ENCODE measurements at places on chromosomes 13 and 19.

DNA sequence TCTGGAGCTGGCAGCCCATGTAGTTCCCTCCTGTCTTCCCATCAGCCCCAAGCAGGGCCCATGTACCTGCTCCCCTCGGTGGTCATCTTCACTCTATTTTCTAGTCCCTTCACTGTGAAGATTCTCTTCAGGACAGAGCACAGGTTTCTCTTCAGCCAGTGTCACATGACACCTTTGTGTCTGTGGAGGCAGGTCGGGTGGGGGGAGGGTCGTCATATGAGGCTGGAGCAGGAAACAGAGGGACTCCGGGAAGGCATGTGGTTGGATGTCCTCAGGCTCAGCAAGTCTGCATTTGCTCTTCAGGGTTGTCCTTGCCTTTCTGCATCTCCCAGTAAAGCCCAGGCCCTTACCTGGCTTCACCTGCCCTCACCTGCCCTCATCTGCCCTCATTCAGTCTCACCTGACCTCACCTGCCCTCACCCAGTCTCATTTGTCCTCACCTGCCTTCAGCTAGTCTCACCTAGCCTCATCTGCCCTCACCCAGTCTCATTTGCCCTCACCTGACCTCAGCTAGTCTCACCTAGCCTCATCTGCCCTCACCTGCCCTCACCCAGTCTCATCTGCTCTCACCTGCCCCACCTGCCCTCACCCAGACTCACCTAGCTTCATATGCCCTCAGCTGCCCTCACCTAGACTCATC, 120.3 kb downstream of the ZDHHC20 start:
- H3K4me3 ChIP-seq, result no peak overlapping the region
- H3K27me3 ChIP-seq, result no peaks in the 10 kb centered on the region
- no peak for DNase-seq
- H3K4me1 ChIP-seq, result peaks cover 18% of the 10 kb centered on the region
- H3K36me3 ChIP-seq, result no peaks in the 10 kb centered on the region

- no peaks in the 10 kb centered on the region for H3K36me3 ChIP-seq
- H3K4me1 ChIP-seq, result peaks cover 14% of the 10 kb centered on the region
- no peak overlapping the region for H3K27ac ChIP-seq
- no peak overlapping the region for H3K4me3 ChIP-seq
Observed at GRCh38 chr13:110409581-110409992, 102.5 kb downstream of the COL4A2 start.

DNA sequence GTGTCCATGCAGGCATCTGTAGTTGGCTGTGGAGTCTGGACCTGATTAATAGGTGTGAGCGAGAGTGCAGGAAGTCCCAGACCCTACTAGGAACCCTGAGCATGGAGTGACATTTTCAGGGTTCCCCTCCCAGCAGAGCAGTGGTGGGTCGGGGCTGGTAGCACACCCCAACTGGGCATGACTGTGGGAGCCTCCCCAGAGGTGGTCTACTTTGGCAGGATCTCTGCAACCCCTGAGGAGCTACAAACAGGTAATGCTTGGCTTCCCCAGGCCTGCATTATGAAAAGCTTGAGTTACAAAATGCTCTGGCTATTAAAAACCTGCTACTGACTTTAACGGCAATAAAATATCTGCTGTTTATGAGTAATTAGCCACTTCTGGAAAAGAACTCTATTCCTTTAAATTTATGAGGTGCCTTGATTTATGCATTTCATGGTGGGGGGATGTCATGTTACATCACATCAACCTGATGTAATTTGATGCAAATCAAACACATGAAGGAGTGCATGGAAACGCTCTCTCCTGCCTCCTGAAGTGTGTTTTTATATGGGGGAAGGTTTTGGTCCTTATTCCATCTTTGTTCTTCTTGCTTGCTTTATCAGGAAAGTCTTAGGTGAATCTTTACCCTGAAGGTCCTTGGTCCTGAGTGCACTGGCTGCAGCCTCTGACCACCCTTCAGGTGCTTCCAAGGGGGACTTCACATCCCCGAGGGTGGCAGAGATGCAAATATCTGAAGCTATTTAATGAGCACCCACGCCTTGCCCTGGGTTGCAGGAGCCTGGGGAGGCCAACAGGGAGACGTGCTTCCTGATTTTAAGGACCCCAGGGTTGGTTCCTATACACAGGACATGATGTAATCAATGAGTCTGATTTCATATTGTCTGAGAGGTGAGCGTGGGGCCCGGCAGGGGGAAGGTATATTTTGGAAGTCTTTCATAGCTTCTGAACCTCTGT, 54.0 kb downstream of the ZNF536 start:
- no peaks in the 10 kb centered on the region for H3K36me3 ChIP-seq
- no peaks in the 10 kb centered on the region for H3K4me1 ChIP-seq
- no peak overlapping the region for H3K4me3 ChIP-seq
- H3K27ac ChIP-seq, result no peak overlapping the region
- H3K27me3 ChIP-seq, result no peaks in the 10 kb centered on the region

GRCh38 chr13:33257841-33258807, 27.4 kb downstream of the STARD13 start:
- no peak for DNase-seq
- H3K36me3 ChIP-seq, result no peaks in the 10 kb centered on the region
- H3K4me1 ChIP-seq, result no peaks in the 10 kb centered on the region
- H3K4me3 ChIP-seq, result no peak overlapping the region
- H3K27ac ChIP-seq, result no peak overlapping the region
- peaks cover 3% of the 10 kb centered on the region for H3K27me3 ChIP-seq

- H3K27ac ChIP-seq, result no peak overlapping the region
- no peaks in the 10 kb centered on the region for H3K36me3 ChIP-seq
- no peaks in the 10 kb centered on the region for H3K27me3 ChIP-seq
- DNase-seq, result no peak
- H3K4me3 ChIP-seq, result no peak overlapping the region
Observed at GRCh38 chr13:38656699-38657098, 30.2 kb upstream of the FREM2 start.

- H3K36me3 ChIP-seq, result peaks cover 28% of the 10 kb centered on the region
- H3K4me3 ChIP-seq, result no peak overlapping the region
- no peaks in the 10 kb centered on the region for H3K27me3 ChIP-seq
- DNase-seq, result no peak
Observed at GRCh38 chr19:2438178-2438577, 10.8 kb upstream of the TIMM13 start.

DNA sequence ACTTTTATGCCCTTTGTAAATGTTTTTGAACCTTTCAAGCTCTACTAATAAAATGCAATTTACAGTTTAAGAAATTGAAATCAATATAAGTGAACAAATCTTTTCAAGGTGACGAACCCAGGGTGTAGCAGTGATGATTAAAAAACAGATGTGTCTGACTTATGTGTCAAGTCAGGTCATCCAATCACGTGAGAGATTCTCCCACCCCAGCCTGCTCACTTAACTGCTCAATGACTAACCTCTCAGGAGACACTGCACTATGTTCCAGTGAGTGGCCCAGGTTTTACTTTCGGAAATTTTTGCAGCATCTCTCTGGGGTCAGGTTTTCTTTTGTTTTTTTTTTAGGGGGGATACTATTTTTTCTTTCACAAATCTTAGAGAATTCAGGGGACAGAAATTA, 60.7 kb downstream of the ZNF429 start:
- no peak overlapping the region for H3K27ac ChIP-seq
- H3K4me1 ChIP-seq, result peaks cover 4% of the 10 kb centered on the region
- no peak overlapping the region for H3K4me3 ChIP-seq
- no peaks in the 10 kb centered on the region for H3K27me3 ChIP-seq

DNA sequence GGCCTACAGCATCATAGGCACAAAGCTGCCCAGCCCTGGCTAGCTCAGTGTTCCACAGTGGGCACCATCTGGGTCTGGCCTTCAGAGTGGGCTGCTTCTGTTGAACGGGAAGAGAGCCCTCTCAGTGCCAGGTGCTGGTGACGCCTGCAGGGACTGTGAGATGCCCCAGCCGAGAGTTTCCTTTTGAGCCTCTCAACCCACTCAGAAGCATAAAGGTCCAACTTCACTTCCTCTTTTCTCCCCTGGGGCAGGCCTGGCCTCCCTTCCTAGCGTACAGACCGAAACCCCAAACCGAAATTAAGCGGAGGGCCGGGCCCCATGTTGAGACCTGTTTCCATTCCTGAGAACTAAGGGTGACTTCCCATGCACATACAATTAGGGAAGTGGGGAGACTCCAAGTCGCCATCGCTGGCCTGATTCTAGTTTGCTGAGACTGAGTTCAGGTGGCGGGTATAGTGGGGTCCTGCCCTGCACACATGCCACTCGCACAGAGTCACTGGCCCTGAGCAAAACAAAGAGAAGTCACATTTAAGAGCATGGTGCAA, 6.9 kb downstream of the RAB8A start:
- peak overlapping the region; percentile 72 for H3K4me3 ChIP-seq
- H3K27ac ChIP-seq, result peak overlapping the region; percentile 95
- H3K27me3 ChIP-seq, result no peaks in the 10 kb centered on the region
- DNase-seq, result peak; percentile 45

- no peaks in the 10 kb centered on the region for H3K36me3 ChIP-seq
- no peak within 1 kb of the TSS for H3K4me3 ChIP-seq
- H3K27ac ChIP-seq, result no peak within 1 kb of the TSS
- H3K4me1 ChIP-seq, result no peaks in the 10 kb centered on the region
- peaks cover 2% of the 10 kb centered on the region for H3K27me3 ChIP-seq
Observed at GRCh38 chr19:51034704-51035103, at the start of gene KLK12. Gene KLK12, minus strand, starts transcription at chr19:51035002. Its CDS starts 381 bp downstream, at chr19:51034621.

DNA sequence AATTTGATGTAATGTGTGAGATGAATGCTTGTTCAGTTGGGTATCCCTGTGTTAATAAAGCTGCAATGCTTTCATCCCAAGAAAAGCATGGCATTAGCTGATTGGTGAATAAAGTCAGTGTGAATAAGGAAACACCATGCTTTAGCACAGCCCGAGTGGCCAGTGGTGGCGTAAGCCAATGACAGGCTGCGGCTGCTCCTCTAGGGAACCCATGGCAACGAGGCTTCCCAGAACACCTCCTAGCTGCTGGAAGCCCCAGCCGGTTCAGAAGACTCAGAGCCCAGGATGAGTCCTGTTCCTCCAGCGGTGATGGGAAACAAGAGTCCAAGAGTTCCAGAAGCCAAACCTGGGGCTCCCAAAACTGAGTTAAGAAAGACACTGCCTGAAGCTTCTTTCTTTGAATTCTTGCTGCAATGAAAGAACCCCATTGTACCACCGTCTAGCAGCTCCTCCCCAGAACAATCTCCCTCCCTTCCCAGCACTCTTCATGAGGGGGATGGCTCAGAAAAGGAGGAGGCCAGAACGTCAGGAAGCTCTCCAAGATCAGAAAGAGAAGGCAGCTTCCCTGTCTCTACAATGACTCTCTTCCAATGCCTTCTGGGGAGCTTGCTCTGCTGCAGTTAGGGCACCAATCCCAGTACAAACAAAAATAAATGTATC, 58.2 kb downstream of the TSHZ3 start:
- H3K4me1 ChIP-seq, result peaks cover under 1% of the 10 kb centered on the region
- H3K27me3 ChIP-seq, result no peaks in the 10 kb centered on the region
- no peak for DNase-seq
- H3K36me3 ChIP-seq, result no peaks in the 10 kb centered on the region

GRCh38 chr13:44336934-44337333, 36.7 kb upstream of the SERP2 start:
- no peaks in the 10 kb centered on the region for H3K4me1 ChIP-seq
- DNase-seq, result no peak
- H3K27me3 ChIP-seq, result no peaks in the 10 kb centered on the region
- no peaks in the 10 kb centered on the region for H3K36me3 ChIP-seq
- no peak overlapping the region for H3K27ac ChIP-seq

GRCh38 chr13:85089186-85089585, 710.0 kb downstream of the SLITRK6 start:
- no peaks in the 10 kb centered on the region for H3K4me1 ChIP-seq
- H3K27ac ChIP-seq, result no peak overlapping the region
- H3K4me3 ChIP-seq, result no peak overlapping the region
- no peaks in the 10 kb centered on the region for H3K36me3 ChIP-seq

- H3K4me1 ChIP-seq, result no peaks in the 10 kb centered on the region
- peaks cover 32% of the 10 kb centered on the region for H3K27me3 ChIP-seq
- no peaks in the 10 kb centered on the region for H3K36me3 ChIP-seq
- no peak for DNase-seq
- H3K27ac ChIP-seq, result no peak overlapping the region
- no peak overlapping the region for H3K4me3 ChIP-seq
Observed at GRCh38 chr13:44220948-44221347, 152.7 kb upstream of the SERP2 start.

DNA sequence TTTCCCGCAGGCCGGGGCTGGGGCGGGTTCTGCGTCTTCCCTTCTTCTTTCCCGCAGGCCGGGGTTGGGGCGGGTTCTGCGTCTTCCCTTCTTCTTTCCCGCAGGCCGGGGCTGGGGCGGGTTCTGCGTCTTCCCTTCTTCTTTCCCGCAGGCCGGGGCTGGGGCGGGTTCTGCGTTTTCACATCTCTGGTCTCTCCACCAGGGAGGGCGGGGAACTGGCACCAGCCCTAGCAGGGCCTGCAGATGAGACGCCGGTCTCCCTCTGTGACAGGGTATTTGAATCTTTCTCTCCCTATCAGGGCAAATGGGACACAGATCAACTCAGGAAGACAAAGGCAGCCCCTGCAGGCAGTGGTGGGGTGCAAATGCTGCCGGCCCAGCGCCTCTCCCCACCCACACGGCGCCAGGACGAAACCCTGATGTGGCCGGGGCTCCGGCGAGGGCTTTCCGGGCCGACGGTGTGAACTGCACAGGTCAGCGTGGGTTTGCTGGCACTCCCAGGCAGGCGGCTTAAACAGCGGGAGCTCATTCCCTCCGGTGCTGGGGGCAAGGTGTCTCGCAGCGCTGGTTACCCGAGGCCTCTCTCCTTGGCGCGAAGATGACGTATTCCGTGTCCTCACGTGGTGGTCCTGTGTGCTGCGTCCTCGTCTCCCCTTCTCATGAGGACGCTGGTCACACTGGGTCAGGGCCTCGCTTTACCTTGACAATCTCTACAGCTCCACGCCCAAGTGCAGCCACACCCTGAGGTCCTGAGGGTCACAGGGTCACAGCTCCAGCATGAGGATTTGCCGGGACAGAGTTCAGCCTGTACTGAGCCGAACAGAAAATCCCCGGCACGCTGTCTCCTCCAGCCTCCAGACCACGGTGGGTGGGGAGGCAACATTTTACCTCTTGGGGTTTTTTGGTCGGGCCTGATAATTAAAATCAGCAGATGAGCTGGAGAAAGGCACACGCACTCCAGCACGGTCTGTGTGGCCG, 717 bp upstream of the C13orf46 start:
- no peak overlapping the region for H3K27ac ChIP-seq
- no peak overlapping the region for H3K4me3 ChIP-seq
- no peak for DNase-seq
- no peaks in the 10 kb centered on the region for H3K4me1 ChIP-seq
- H3K27me3 ChIP-seq, result no peaks in the 10 kb centered on the region

DNA sequence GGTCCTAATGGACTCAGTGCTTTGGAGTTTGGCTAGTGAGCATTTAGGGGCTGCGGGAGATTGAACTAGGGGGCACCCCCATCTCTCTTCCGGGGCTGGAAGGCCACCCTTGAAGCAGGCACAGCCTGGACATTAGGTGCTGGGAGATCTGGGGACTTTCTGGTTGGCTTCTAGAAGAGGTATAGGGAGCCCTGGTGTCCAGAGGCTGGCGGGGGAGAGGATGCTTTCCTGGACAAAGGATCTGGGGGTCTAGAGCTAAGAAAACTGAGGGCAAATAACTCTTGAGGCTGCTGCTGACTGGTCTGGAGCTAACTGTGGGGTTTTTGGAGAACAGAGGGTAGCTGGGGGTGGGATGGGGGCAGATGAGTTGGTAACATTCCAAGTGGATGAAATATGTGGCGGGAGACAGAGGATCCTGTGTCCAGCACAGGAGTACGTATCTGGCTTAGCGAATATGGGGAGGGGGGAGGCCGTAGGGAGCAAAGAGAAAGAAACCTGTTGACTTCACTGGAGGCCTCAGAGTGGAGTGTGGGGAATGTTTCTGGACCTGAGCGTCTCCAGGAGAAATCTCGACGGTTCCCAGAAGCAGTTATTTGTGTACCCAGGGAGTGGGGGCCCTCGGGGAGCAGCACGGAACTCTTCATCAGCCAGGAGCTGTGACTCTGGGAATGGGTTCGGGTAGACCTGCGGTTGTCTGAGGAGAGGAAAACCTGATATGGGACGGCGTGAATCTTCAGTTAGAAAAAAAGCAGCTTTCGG, 1.4 kb downstream of the HNRNPUL1 start:
- no peak for DNase-seq
- peaks cover 32% of the 10 kb centered on the region for H3K4me1 ChIP-seq
- peak overlapping the region; percentile 99 for H3K4me3 ChIP-seq
- peaks cover 2% of the 10 kb centered on the region for H3K27me3 ChIP-seq
- H3K36me3 ChIP-seq, result peaks cover 50% of the 10 kb centered on the region
